CD4-positive, alpha-beta T cell treated with Interleukin-4 for 1 hour (primary cell): ENCODE measurements at places on chromosomes 6 and 20.

GRCh38 chr6:24919056-24919892 is 16.5 kb downstream of the RIPOR2 start:
- no peak for DNase-seq

DNA sequence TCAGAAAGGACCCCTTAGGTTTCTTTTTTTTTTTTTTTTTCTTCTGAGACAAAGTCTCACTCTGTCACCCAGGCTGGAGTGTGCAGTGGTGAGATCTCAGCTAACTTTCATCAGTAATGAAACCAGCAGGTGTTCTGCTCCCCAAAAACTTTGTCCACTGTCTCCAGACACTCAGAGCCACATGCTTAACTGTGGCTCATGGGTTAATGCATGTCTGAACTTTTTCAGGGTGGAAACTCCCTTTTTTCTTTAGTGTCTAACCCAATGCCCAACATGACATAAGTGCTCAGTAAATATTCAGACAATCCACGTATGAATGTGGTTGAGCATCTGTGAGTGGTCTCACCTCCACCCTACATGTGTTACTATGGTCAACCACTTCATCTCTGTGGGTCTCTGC is 45.4 kb downstream of the MYB start:
- DNase-seq: no peak

DNA sequence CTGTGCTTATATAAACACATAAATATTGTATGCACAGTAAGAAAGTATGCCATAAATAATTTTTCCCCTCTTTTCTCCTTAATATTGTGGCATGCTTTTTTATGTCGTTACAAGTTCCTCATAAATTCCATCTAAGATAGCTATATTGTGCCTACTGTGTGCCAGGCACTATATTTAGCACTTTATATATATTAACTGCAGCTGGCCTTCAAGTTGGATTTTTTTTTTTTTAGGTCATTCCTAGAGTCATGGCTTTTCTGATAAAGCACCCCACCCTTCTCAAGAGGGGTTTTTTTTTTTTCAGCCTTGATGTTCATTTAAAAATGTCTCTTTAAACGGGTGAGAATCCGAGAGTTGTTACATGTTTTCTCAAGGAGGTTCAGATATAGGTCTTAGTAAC is 42.8 kb upstream of the RNF8 start:
- no peak for DNase-seq

DNA sequence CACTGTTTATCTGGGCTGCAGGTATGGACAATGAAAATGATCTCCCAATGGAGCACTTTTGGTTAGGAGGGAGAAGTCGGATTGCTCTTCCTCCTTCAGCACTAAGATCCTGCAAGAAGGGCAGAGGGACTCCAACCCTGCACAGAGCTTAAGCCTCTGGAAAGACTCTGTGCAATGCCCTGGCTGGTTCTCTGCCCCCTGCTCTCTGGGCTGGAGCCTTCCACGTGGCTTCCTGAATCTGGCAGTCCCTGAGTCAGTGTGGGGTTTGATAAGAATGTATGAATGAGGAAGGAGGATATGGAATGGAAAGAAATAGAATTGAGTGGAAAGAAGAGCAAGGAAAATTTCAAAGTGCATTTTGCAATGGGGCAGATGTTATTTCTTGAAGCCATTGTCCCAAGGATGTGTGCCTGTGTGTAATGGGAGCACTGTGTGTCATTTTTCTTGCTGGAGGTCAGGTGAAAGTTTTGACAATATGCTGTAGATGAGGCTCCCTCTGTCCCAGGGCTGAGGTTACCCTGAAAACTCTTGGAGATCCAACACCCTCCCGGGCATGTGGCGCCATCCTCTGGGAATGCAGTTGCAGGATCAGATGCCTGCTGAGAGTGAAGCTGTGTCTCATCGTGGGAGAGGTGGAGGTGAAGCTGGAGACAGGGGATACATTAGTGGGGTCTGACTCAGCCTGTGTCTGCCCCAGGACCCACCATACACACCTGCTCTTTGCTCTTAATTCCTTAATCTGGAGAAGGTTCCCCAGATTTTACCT is 16.3 kb upstream of the CST9L start:
- no peak for DNase-seq
